ENCODE measurements at places on chromosomes 13 and 19.
A peak's percentile ranks its signal among the peaks of the same experiment; 100 is the strongest.

DNA sequence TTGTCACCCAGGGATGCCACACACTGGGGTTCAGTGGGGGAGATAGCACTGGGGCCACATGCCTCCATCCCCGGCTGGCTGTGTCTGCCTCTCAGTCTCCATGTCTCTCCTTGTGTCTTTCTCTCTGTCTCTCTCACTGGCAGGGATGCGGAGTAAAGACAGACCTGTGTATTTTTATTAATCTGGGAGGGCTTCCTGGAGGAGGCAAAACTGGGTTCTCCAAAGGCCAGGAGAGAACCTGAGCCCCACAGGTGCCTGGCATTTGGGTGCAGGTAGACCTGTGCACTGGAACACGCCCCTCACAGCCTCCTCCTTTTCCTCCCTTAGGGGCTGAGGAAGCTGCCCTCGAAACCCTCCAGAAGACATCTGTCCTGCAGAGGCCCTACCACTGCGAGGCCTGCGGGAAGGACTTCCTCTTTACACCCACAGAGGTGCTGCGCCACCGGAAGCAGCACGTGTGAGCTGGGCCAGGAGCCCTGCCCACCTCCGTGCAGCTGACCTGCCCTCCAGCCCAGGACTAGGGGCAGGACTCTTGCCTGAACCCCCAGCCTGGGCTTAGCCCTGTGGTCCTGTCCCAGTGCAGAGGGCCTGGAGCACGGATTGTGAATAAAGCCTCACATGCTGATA lies 32.7 kb downstream of the DHX34 start:
- no peak for DNase-seq

GRCh38 chr13:94702181-94703041 lies 9.9 kb downstream of the SOX21 start:
- DNase-seq, result no peak

DNA sequence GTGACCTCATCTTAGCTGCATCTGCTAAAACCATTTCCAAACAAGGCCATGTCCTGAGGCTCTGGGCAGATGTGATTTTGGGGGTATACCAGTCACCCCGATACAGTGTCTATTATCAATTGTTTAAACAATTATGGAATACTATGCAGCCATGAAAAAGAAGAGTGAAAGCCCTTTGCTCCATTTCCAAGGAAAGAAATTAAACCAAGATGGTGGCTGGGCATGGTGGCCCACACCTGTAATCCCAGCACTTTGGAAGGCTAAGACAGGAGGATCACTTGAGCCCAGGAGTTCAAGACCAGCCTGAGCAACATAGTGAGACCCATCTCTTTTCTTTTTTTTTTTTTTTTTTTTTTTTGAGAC lies 763 bp downstream of the TEKTIP1 start:
- no peak for DNase-seq

GRCh38 chr19:10339380-10339960 lies at the start of gene ICAM3:
Gene ICAM3, minus strand, starts transcription at chr19:10339624. Its CDS starts 10 bp downstream, at chr19:10339614.
- DNase-seq, result no peak

GRCh38 chr13:98454389-98454881 lies 122.5 kb downstream of the STK24 start:
- DNase-seq, result peak; percentile 46

Data from hippocampal formation (tissue), 2 donors.